ENCODE measurements at places on chromosomes 3 and 15.

DNA sequence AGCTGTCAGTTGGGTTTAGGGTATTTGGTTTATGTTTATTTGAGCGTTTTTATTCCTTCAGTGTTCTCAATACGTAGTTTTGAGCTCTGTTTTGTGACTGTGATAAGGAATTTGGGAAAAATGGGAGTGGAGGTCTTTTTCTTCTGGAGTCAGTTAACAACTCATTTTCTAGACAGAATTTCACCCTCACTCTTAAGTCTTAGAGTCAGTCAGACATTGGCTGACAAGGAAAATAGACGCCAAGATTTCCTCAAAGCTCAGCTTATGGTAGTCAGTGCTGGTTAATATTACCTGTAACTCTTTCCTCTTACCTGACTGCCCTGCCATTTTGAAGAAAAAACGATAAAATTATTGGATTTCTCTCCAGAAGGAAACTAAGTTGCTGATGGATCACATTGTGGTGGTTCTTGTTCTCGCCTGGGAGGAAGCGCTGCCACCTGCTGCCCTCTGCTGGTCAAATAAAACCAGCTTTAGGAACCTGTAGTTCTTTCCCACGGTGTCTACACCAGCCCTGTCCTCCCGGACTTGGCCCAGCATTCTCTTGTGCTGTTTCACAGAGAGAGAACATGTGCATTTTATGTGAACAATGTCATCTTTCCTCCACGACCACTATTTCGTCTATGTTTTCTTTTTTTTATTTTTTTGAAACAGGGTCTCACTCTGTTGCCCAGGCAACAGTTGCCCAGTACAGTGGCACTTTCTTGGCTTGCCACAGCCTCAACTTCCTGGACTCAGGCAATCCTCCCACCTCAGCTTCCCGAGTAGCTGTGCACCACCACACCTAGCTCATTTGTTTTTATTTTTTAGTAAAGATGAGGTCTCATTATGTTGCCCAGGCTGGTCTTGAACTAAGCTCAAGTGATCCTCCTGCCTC, 41.4 kb upstream of the UMPS start:
- H3K27me3 ChIP-seq = no peaks in the 10 kb centered on the region
- no peak overlapping the region for H3K27ac ChIP-seq
- no peaks in the 10 kb centered on the region for H3K4me1 ChIP-seq
- peak; percentile 47 for DNase-seq
- H3K4me3 ChIP-seq = no peak overlapping the region

DNA sequence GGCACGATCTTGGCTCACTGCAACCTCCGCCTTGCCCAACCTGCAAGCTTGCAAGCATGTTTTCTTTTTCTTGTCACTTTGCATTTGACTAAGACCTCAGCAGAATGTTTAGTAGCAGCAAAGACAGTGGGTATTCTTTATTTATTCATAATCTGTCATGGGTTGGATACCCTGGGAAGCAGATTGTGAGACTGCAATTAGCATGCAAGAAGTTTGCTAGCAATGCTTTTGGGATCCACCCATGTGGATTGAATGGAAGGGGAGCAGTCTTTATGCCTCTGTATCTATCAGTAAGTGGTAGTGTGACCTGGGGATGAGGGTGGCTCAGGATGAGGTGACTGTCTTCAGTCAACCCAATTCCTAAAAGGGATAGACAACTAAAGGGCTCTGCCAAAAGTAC, 166.7 kb downstream of the RAP2B start:
- no peaks in the 10 kb centered on the region for H3K36me3 ChIP-seq
- no peaks in the 10 kb centered on the region for H3K27me3 ChIP-seq
- H3K4me3 ChIP-seq = no peak overlapping the region
- H3K4me1 ChIP-seq = no peaks in the 10 kb centered on the region
- DNase-seq = no peak
- H3K27ac ChIP-seq = no peak overlapping the region

DNA sequence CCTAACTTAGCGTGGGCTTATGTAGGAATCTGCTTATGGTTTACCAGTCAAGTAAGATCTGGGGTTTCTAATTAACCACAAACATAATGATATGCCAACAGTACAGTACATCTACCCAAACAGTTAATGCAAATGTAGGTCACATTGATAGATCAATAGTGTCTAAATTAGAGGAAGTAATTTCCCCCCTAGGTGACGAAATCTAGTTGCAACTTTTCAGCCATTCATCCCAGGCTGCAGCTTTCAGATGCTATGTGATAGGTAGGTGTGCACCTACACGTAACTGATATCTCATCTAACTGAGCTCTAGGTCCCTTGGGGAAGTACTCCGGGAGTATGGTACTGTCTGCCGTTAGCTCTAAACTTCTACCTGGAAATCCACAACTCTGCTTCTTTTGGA, 57.2 kb downstream of the CRTC3 start:
- H3K4me1 ChIP-seq = peaks cover 6% of the 10 kb centered on the region
- H3K27ac ChIP-seq = no peak overlapping the region
- H3K4me3 ChIP-seq = no peak overlapping the region

DNA sequence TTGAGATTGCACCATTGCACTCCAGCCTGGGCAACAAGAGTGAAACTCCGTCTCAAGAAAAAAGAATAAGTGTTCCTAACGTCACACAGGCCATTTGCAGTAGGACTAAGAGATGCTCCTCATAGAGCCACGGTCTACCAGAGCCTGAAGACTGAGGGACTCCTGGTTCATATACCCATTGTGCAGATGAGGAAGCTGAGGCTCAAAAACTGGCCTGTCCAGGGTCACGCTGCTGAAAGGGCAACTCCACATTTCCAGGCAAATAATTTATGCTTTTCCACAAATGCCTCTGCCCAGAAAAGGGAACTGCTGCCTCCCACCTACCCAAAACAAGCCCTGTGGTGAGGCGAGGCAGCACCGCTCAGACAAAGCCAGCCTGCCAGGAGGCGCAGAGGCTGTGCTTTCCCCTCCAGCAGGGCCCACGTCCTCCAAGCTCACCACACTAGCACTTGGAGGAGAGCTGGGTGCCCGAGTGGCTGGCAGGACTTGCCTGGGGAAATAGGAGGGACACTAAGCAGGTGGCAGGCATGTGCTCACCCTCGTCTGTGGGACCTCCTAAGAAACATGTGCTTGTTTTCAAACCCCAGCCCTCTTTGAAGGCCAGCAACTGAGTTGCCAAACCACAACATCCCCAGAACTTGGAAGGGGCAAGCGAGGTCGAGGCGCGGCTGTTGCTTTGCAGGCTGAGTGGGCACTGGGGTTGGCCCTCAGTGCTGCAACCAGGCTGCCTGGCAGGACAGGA, 195.6 kb downstream of the XXYLT1 start:
- H3K27me3 ChIP-seq = no peaks in the 10 kb centered on the region
- no peaks in the 10 kb centered on the region for H3K4me1 ChIP-seq
- no peak for DNase-seq
- no peaks in the 10 kb centered on the region for H3K36me3 ChIP-seq
- no peak overlapping the region for H3K4me3 ChIP-seq

DNA sequence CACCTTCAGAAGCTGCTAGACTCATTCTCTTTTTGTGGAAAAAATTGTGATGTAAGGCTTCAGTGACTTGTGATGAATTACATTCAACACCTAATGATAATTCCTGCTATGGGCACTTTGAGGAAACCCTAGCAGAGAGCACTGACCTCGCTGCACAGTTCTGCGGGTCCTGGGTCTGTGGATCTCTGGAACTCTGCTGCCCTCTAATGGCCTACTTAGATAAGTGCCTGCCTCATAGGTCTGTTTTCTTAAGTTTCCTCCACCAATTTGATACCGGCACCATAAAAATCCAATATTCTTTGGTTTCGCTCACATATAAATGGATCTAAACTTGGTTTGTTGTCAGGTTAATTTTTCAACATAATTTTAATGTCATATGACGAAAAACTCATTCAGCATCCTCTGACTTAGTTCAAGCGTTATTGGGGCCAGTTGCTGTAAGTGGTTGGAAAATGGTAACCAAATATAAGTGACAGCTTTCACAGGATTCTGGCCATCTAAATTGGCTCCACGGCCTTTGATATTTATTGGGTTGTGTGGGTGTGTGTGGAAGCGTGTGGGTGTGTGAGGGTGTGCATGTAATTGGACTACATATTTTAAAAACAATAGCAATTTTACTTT, 10.4 kb downstream of the SLITRK3 start:
- no peak overlapping the region for H3K4me3 ChIP-seq
- H3K27ac ChIP-seq = no peak overlapping the region
- no peaks in the 10 kb centered on the region for H3K27me3 ChIP-seq
- no peaks in the 10 kb centered on the region for H3K4me1 ChIP-seq
- DNase-seq = peak; percentile 18

- DNase-seq = peak; percentile 4
- H3K27ac ChIP-seq = no peak overlapping the region
- H3K27me3 ChIP-seq = no peaks in the 10 kb centered on the region
- no peak overlapping the region for H3K4me3 ChIP-seq
- H3K36me3 ChIP-seq = no peaks in the 10 kb centered on the region
- H3K4me1 ChIP-seq = peaks cover 4% of the 10 kb centered on the region
These were observed 70.5 kb downstream of the POLR2M start for GRCh38 chr15:57777003-57777402.

DNA sequence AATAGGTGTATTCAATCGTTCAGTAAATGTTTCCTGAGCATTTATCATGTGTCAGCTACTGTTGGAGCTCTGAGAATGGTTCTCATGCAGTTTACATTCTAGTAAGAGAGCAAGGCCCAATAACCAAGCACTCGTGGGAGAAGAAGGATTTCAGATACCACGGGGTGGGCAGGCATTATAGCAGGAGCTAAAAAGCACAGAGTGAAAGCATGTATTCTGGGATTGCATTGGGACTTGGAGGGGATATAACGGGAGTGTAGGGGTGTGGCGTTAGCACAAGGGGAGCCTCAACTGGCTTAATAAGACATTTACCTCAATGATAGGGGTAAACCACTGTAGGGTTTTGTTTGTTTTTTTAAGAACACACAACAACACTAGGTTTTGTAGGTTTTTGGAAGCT, 1.6 kb upstream of the SIAH2 start:
- no peak overlapping the region for H3K4me3 ChIP-seq
- H3K36me3 ChIP-seq = no peaks in the 10 kb centered on the region
- H3K27ac ChIP-seq = peak overlapping the region; percentile 99
- H3K4me1 ChIP-seq = peaks cover 18% of the 10 kb centered on the region
- no peaks in the 10 kb centered on the region for H3K27me3 ChIP-seq
- DNase-seq = no peak

DNA sequence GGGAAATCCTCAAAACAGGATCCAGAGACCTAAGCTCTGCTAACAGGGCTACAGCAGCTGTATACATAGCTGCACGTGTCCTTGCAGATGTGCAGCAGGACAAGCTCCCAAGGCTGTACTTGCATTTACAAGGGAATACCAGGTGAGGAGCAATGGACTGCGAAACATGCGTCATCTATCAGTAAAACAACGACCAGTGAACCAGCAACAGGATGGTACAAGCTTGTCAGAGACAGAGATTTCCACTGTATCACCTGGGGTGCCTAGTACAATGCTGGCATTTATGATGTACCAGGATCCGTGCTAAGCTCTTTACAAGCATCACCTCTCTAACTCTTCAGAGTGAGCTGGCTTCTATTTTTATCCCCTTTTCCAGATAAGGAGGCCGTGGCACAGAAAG, 227.3 kb downstream of the FOXP1 start:
- H3K27me3 ChIP-seq = no peaks in the 10 kb centered on the region
- H3K27ac ChIP-seq = no peak overlapping the region
- no peak for DNase-seq
- no peaks in the 10 kb centered on the region for H3K36me3 ChIP-seq
- peaks cover 13% of the 10 kb centered on the region for H3K4me1 ChIP-seq

- no peaks in the 10 kb centered on the region for H3K36me3 ChIP-seq
- no peaks in the 10 kb centered on the region for H3K27me3 ChIP-seq
- no peak overlapping the region for H3K4me3 ChIP-seq
These were observed 12.5 kb downstream of the PRR20G start for GRCh38 chr3:127275287-127275781.

GRCh38 chr3:150984066-150984465, 11.5 kb upstream of the CLRN1 start:
- no peak overlapping the region for H3K27ac ChIP-seq
- no peaks in the 10 kb centered on the region for H3K27me3 ChIP-seq
- no peak overlapping the region for H3K4me3 ChIP-seq

GRCh38 chr3:182904164-182904563, 76.2 kb downstream of the DCUN1D1 start:
- no peaks in the 10 kb centered on the region for H3K4me1 ChIP-seq
- H3K36me3 ChIP-seq = no peaks in the 10 kb centered on the region
- H3K27me3 ChIP-seq = no peaks in the 10 kb centered on the region
- no peak for DNase-seq
- H3K4me3 ChIP-seq = no peak overlapping the region

GRCh38 chr15:40092979-40093869, 15.5 kb downstream of the BMF start:
- no peak overlapping the region for H3K27ac ChIP-seq
- DNase-seq = no peak
- no peak overlapping the region for H3K4me3 ChIP-seq
- H3K27me3 ChIP-seq = no peaks in the 10 kb centered on the region
- H3K36me3 ChIP-seq = no peaks in the 10 kb centered on the region

- no peaks in the 10 kb centered on the region for H3K27me3 ChIP-seq
- H3K27ac ChIP-seq = no peak overlapping the region
- no peak overlapping the region for H3K4me3 ChIP-seq
- DNase-seq = no peak
- no peaks in the 10 kb centered on the region for H3K36me3 ChIP-seq
These were observed 67.1 kb upstream of the SEC13 start for GRCh38 chr3:10387881-10388609.

- H3K36me3 ChIP-seq = peaks cover 5% of the 10 kb centered on the region
- H3K27me3 ChIP-seq = no peaks in the 10 kb centered on the region
- peaks cover 20% of the 10 kb centered on the region for H3K4me1 ChIP-seq
- no peak for DNase-seq
- H3K27ac ChIP-seq = peak overlapping the region; percentile 81
These were observed 985 bp downstream of the VPS13C start for GRCh38 chr15:62059108-62059815.

DNA sequence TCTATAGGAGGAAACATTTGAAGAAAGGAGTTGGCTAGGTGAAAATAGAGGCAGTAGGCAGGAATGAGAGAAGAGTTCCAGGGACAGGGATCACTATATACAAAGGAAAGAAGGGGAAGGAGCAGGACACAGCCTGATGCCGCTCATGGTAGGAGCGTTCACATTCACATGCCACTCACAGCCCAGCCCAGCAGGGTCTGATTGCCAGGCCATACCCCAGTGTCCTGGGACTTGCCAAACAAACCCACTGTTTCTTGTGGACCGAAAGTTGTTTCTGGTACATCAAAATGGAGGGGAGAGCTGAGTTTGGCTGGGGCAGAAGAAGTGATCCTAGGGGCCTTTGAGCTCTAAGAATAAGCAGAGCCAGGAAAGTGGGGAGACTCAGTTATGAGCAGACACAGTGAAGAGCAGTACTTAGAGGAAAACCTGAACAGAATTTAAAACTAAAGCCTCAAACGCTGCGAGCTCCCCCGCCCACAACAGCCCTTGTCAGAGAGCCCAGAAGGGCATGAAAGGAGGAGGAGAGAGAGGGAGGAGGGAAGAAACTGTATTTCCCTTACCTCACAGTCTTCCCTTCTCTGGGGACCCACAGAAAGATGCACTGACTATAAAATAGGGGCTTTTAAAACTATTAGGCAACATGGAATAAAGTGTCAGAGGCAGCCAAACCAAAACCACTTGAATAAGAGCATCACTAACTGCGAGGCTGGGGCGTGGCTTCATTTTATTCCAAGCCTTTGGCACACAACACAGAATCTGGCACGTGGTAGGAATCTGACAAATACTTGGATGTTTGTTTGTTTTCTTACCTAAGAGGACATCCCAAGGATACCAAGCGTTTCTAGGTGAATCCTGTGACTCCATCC, 129.0 kb downstream of the RPL22L1 start:
- no peaks in the 10 kb centered on the region for H3K27me3 ChIP-seq
- no peak for DNase-seq
- no peak overlapping the region for H3K4me3 ChIP-seq
- H3K36me3 ChIP-seq = no peaks in the 10 kb centered on the region

GRCh38 chr15:29132735-29133181, 136.9 kb downstream of the NSMCE3 start:
- no peak overlapping the region for H3K27ac ChIP-seq
- no peaks in the 10 kb centered on the region for H3K4me1 ChIP-seq
- no peaks in the 10 kb centered on the region for H3K27me3 ChIP-seq
- no peaks in the 10 kb centered on the region for H3K36me3 ChIP-seq
- H3K4me3 ChIP-seq = no peak overlapping the region

All from naive thymus-derived CD4-positive, alpha-beta T cell (primary cell).